ENCODE measurements at places on chromosomes 7 and 10.

DNA sequence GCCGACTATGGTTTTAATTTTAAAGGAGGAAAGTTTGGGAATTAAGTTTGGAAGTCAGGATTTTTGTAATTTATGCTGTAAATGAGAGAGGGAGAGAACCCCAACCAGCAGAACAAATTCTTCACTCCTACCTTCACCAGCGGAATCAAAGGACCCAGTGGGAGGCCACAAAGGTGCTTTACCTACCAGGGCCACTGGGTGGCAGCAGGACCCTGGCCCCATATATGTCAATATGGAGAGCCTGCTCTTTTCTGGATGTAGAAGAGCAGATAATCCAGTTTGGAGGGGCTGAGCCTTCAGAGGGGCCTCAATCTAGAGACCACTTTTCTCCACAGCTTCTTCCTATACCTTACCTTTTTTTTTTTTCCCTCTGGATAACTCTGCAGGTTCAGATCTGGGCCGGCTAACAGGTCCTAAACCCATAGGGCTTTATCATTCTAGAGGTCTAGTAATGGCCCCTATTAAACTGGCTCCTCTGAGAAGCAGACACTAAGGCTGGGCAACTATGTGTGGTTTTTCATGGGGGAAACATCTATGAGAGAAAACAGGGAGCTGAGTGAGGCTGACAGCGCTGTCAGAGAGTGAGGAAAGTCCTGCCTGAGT lies 8.5 kb upstream of the SCD start:
- DNase-seq: no peak

- no peak for DNase-seq
These were observed 798.3 kb downstream of the NXPH1 start for GRCh38 chr7:9231630-9232121.

- no peak for DNase-seq
These were observed 219.1 kb downstream of the TAX1BP1 start for GRCh38 chr7:27958933-27959548.

- no peak for DNase-seq
These were observed 990 bp downstream of the ZNF467 start for GRCh38 chr7:149772241-149772955.

DNA sequence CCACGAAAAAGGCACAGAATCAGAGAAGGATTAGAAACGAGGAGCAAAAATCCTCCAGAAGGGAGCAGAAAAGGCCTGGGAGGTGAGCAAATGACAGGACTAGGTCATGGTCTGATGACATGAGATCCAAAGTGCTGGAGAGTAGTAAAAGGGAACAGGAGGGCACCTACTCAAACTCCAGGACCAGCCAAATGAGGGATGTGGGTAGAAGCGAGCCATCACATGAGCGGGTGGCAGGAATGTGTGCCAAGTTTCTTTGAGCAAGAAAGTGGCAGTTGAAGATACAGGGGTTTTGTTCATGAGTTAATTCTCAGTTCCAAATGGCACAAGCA lies 112.6 kb downstream of the RNF32 start:
- DNase-seq: no peak

DNA sequence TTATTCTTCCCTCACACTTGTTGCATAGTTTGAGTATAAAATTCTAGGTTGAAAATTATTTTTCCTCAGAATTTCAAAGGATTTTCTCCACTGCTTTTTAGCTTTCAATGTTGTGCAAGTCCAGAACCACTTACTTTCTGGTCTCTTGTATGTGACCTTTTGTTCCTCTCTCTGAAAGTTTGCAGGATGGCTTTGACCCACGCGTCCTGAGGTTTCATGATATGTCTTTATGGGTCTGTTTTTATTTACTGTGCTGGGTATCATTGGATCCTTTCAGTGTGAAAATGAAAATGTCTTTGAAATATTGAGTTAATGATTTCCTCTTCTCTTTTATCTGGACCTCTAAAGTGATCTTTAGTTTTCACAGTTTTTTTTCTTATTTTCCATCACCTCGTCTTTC lies 38.5 kb downstream of the C1GALT1 start:
- no peak for DNase-seq
